Testis (tissue), 5 donors: ENCODE measurements at places on chromosomes 1 and 21. TPM values are rescaled to one million over a fixed set of nuclear protein-coding genes. Genes with fewer than 3 reads are reported as not detected.
A peak's percentile ranks its signal among the peaks of the same experiment; 100 is the strongest.

DNA sequence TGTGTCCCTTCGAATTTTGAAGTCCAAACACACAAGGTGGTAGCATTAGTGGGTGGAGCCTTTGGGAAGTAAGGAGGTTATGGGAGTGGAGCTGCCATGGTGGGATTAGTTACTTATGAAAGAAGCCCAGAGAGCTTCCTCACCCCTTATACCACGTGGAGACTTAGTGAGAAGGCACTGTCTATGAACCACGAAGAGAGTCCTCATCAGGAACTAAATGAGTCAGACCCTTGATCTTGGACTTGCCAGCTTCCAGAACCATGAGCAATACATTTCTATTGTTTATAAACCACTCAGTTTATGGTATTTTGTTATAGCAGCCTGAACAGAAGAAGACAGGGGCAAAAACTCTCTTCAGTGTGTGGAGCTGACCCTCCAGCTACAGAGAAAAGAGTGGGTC, 259.3 kb upstream of the AJAP1 start:
- H3K27me3 ChIP-seq: no peaks in the 10 kb centered on the region
- no peak overlapping the region for H3K4me3 ChIP-seq
- no peaks in the 10 kb centered on the region for H3K4me1 ChIP-seq
- DNase-seq: no peak
- no peaks in the 10 kb centered on the region for H3K36me3 ChIP-seq

The OR10Z1 gene
- total RNA-seq: not detected

The MTARC1 gene
- total RNA-seq: 0.93 TPM

DNA sequence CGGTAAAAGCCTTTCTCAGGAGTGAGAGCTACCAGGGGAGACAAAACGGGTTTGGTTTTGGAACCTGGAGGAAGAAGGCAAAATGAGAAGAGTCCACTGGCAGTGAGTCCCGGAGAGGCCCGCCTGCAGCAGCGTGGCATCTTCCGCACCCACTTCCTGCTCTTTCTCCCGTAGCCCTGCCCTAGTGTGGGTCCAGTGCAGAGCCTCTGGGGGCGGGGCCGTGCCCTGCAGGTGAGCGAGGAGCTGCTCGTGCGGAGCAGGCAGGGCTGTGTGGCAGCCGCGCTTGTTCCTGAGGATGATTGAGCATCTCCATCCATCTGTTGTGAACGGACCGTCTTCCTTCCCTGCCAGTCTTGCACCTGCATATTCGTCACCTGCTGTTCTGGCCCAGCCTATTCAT, 66.5 kb downstream of the PEX14 start:
- DNase-seq: no peak
- peak overlapping the region; percentile 6 for H3K4me3 ChIP-seq
- H3K36me3 ChIP-seq: no peaks in the 10 kb centered on the region
- no peaks in the 10 kb centered on the region for H3K27me3 ChIP-seq

DNA sequence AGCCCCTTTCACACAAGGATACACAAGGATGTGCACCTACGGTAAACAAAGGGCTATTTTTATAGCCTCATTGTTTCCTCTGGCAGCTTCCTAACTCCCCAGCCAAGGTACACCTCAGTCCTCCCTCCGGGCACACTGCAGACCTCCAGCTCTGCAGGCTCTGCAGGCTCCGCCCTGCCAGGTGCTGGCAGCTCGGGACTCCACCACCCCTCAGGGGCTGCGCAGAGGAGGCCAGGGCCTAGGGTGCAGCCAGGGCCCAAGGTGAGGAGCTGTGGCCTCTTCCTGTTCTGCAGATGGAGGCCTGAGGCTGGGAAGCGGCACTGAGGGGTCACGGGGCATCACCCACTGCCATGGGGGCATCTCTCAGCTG, 19.8 kb upstream of the CLSTN1 start:
- peaks cover 5% of the 10 kb centered on the region for H3K4me1 ChIP-seq
- no peak overlapping the region for H3K27ac ChIP-seq
- DNase-seq: no peak
- no peaks in the 10 kb centered on the region for H3K27me3 ChIP-seq

- no peaks in the 10 kb centered on the region for H3K27me3 ChIP-seq
- H3K4me1 ChIP-seq: peaks cover 8% of the 10 kb centered on the region
- H3K27ac ChIP-seq: no peak overlapping the region
- no peak for DNase-seq
- no peaks in the 10 kb centered on the region for H3K36me3 ChIP-seq
These were observed 22.0 kb upstream of the RNF187 start for GRCh38 chr1:228465141-228465540.

The KRTCAP2 gene
- total RNA-seq: 242 TPM

- no peaks in the 10 kb centered on the region for H3K4me1 ChIP-seq
- H3K27ac ChIP-seq: no peak overlapping the region
- H3K36me3 ChIP-seq: no peaks in the 10 kb centered on the region
- no peak for DNase-seq
These were observed 155.5 kb downstream of the GLUL start for GRCh38 chr1:182235952-182236650.

The JUN gene
- 67.8 TPM for total RNA-seq
